ENCODE measurements at places on chromosomes 3 and 15.

DNA sequence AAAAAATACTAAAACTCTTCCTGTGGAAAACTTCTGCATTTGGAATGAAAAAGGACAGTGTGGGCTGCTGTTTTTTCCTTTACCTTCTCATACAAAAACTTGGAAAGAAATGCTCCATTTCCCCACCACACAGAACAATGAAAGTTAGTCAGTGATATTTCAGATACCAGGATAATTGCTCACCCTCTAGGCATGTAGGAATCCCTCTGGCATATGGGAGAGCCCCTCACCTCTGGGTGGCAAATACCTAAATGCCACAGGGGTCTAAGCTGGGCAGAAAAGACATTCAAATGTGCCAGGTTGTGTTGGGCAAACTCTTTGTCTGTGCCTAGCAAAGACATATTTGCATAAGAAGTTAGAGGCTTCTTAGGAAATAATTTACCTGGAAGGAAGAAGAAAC, 560.3 kb upstream of the NR2F2 start:
- no peak for DNase-seq

- DNase-seq = no peak
Measured at GRCh38 chr15:66829551-66830121, 127.6 kb downstream of the SMAD6 start.

- DNase-seq = no peak
Measured at GRCh38 chr15:77630956-77631744, 1.6 kb downstream of the LINGO1 start.

GRCh38 chr3:130380398-130380797, 34.9 kb downstream of the COL6A5 start:
- DNase-seq = no peak

GRCh38 chr15:101159096-101159935, 92.5 kb downstream of the CHSY1 start:
- no peak for DNase-seq
